Keratinocyte (primary cell): ENCODE measurements at places on chromosomes 4 and X. TPM values are rescaled to one million over a fixed set of nuclear protein-coding genes. Genes with fewer than 3 reads are reported as not detected.

DNA sequence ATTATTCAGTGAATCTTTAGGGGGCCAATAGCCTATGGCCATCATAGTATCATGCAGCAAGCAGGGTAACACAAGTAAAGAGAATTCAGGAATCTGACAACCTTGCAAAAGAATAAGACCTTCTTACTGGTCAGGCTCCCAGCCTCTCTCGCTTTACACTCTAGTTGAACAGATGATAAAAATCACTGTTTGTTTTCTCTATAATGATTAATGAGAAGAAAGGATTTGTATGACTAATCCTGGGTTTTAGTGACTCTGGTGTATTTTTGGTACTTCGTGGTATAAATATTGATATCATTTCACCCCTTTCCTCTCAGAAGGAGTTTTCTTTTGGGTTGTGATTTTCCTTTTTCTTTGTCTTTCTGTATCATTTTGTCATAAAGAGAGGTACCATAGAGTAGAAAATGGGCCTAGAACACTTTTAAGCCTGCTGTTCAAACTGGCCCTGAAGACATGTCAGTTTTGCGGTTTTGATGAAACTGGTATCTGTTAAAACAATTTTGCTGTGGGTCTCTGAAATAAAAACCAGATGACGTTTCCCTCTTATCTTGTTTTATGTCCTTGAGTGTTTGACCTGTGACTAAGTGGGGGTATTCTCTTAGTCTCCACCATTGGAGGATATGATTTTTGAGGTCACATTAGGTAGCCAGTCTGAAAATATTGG is 294.9 kb upstream of the TBX22 start:
- H3K27me3 ChIP-seq = no peaks in the 10 kb centered on the region
- DNase-seq = no peak
- no peak overlapping the region for H3K4me3 ChIP-seq
- no peaks in the 10 kb centered on the region for H3K4me1 ChIP-seq
- H3K27ac ChIP-seq = no peak overlapping the region
- H3K36me3 ChIP-seq = no peaks in the 10 kb centered on the region

DNA sequence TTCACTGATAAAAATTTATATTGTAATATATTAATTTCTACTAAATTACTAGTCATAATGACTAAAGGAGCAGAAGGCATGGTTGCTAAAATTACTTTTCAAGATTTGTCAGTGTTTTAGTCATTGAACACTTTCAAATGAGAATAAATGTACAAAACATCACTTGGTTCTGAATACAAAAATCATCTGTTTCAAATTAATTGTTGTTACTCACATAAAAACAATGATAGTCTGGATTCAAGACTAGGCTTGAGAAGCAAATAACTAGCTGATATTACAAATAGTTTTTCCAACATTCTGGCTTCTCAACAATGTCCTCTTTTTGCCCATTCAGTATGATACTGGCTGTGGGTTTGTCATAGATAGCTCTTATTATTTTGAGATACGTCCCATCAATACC is 112.5 kb downstream of the ANAPC10 start:
- H3K27me3 ChIP-seq = no peaks in the 10 kb centered on the region
- H3K4me1 ChIP-seq = no peaks in the 10 kb centered on the region
- no peaks in the 10 kb centered on the region for H3K36me3 ChIP-seq

The WDR45 gene
- 43.1 to 76.4 TPM (median 50.5 TPM) in 3 replicates for polyA plus RNA-seq

The GLRA3 gene
- polyA plus RNA-seq = not detected in 3 replicates

The VEGFC gene
- polyA plus RNA-seq = 7.6 to 46.0 TPM (median 19.4 TPM) in 3 replicates

The NEK1 gene
- 3.8 to 7.8 TPM (median 5.0 TPM) in 3 replicates for polyA plus RNA-seq

The SPANXC gene
- polyA plus RNA-seq = not detected in 3 replicates

- no peak overlapping the region for H3K4me3 ChIP-seq
- H3K4me1 ChIP-seq = no peaks in the 10 kb centered on the region
- no peaks in the 10 kb centered on the region for H3K36me3 ChIP-seq
- no peaks in the 10 kb centered on the region for H3K27me3 ChIP-seq
- no peak for DNase-seq
These were observed 18.5 kb downstream of the CC2D2A start for GRCh38 chr4:15488136-15488535.

The ERCC6L gene
- 0.52 to 4.1 TPM (median 3.4 TPM) in 3 replicates for polyA plus RNA-seq

- no peaks in the 10 kb centered on the region for H3K27me3 ChIP-seq
- no peak for DNase-seq
- no peak overlapping the region for H3K4me3 ChIP-seq
- H3K27ac ChIP-seq = no peak overlapping the region
- H3K36me3 ChIP-seq = no peaks in the 10 kb centered on the region
These were observed 16.5 kb downstream of the ENPP6 start for GRCh38 chr4:184201179-184201578.

The PAGE4 gene
- polyA plus RNA-seq = not detected in 3 replicates

- peaks cover 2% of the 10 kb centered on the region for H3K4me1 ChIP-seq
- peaks cover 3% of the 10 kb centered on the region for H3K36me3 ChIP-seq
- H3K27ac ChIP-seq = no peak overlapping the region
- H3K4me3 ChIP-seq = no peak overlapping the region
These were observed 51.6 kb downstream of the RPS3A start for GRCh38 chr4:151150821-151151580.

- no peaks in the 10 kb centered on the region for H3K4me1 ChIP-seq
- no peaks in the 10 kb centered on the region for H3K27me3 ChIP-seq
- H3K4me3 ChIP-seq = no peak overlapping the region
These were observed 531.4 kb upstream of the TECRL start for GRCh38 chr4:64940698-64941097.

DNA sequence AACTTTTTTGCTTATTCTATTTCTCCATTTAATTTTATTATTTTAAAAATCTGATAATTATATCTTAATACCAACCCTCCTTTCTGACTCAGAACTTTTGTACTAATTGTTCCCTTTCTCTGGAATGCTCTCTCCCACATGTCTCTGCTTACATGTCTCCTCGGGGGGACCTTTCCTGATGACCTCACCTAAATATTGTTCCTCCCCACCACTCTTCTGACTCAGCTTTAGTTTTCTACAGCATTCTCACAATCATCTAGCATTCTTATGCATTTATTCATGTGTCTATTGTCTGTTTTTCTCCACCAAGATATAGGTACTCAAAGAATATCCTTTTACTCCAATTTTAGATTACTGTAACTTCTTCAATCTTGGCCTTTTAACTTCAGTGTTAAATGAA is 128.7 kb downstream of the MSL3 start:
- DNase-seq = peak; percentile 70
- H3K4me3 ChIP-seq = no peak overlapping the region
- peak overlapping the region; percentile 75 for H3K27ac ChIP-seq
- H3K27me3 ChIP-seq = no peaks in the 10 kb centered on the region
- H3K36me3 ChIP-seq = no peaks in the 10 kb centered on the region
- peaks cover 32% of the 10 kb centered on the region for H3K4me1 ChIP-seq

The MGARP gene
- 0.58 to 0.99 TPM (median 0.94 TPM) in 3 replicates for polyA plus RNA-seq

DNA sequence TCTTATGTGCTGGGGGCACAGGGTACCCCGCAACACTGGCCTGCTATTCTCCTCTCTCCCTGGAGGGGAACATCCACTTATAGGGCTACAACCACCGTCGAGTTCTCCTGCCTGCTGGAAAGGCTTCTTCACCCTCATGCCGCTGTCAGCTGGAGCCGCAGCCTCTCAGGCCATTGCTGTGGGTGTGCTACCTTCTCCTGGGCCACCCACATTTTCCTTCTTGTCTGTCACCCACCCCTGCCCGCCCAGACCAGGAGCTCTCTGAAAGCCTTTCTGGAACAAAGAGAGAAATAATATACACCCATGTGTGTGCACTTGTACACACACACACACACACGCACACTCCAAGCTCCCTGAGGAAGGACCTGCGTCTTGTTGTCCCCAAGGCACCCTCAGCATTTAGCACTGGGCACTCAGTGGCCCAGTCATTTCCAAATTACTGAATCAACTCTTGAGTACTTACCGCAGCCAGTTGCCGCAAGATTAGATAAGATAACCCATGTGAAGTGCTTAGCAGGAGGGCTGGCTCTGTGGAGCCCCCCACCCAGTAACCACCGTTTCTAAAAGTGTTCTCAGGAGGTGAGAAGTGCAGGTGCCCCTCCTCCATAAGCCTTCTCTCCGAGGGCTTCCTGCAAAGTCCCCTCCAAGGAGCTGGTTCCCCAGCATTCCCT is 50.2 kb downstream of the CPZ start:
- no peak overlapping the region for H3K4me3 ChIP-seq
- no peak overlapping the region for H3K27ac ChIP-seq
- H3K36me3 ChIP-seq = no peaks in the 10 kb centered on the region
- no peak for DNase-seq
- H3K4me1 ChIP-seq = no peaks in the 10 kb centered on the region
- H3K27me3 ChIP-seq = no peaks in the 10 kb centered on the region

DNA sequence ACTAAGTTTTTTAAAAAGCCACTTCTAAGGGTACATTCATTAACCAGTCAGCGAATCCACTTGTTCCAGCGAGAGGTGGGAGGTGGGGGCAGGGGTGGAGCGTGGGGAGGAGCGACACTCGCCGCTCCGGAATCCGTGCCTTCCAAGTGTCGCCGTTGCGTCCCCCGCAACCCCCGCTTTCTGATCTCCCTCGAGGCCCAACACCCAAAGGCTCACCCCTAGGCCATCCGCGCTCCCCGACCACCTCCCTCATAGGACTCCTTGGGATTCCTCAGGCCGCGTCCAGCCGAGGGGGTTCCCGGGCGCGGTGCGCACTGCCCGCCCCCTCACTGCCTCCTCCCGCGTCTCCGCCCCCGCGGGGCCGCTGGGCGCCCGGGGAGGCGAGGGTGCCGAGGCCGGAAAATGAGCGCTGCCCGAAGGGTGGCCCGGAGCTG is 108.1 kb upstream of the STOX2 start:
- H3K4me3 ChIP-seq = peak overlapping the region; percentile 78
- DNase-seq = no peak
- peaks cover 10% of the 10 kb centered on the region for H3K27me3 ChIP-seq
- no peaks in the 10 kb centered on the region for H3K36me3 ChIP-seq
- H3K4me1 ChIP-seq = no peaks in the 10 kb centered on the region
- H3K27ac ChIP-seq = no peak overlapping the region

GRCh38 chr4:10204401-10205058 is 87.9 kb upstream of the WDR1 start:
- H3K27ac ChIP-seq = no peak overlapping the region
- H3K27me3 ChIP-seq = no peaks in the 10 kb centered on the region
- H3K4me3 ChIP-seq = no peak overlapping the region
- H3K36me3 ChIP-seq = no peaks in the 10 kb centered on the region
- H3K4me1 ChIP-seq = no peaks in the 10 kb centered on the region
- DNase-seq = no peak

GRCh38 chrX:5775846-5776430 is 452.7 kb downstream of the NLGN4X start:
- H3K27me3 ChIP-seq = no peaks in the 10 kb centered on the region
- H3K27ac ChIP-seq = no peak overlapping the region
- no peak overlapping the region for H3K4me3 ChIP-seq

GRCh38 chr4:15719506-15719905 is 16.6 kb downstream of the BST1 start:
- H3K4me3 ChIP-seq = no peak overlapping the region
- H3K27me3 ChIP-seq = no peaks in the 10 kb centered on the region
- no peak for DNase-seq
- H3K36me3 ChIP-seq = no peaks in the 10 kb centered on the region
- no peaks in the 10 kb centered on the region for H3K4me1 ChIP-seq
- no peak overlapping the region for H3K27ac ChIP-seq

- H3K4me1 ChIP-seq = peaks cover 15% of the 10 kb centered on the region
- no peak overlapping the region for H3K4me3 ChIP-seq
- no peaks in the 10 kb centered on the region for H3K27me3 ChIP-seq
- no peak overlapping the region for H3K27ac ChIP-seq
These were observed 3.7 kb downstream of the SRPX2 start for GRCh38 chrX:100647739-100648138.

- no peaks in the 10 kb centered on the region for H3K4me1 ChIP-seq
- no peak overlapping the region for H3K4me3 ChIP-seq
- no peak overlapping the region for H3K27ac ChIP-seq
- H3K36me3 ChIP-seq = no peaks in the 10 kb centered on the region
These were observed 106.2 kb upstream of the SMAD1 start for GRCh38 chr4:145375416-145375815.

DNA sequence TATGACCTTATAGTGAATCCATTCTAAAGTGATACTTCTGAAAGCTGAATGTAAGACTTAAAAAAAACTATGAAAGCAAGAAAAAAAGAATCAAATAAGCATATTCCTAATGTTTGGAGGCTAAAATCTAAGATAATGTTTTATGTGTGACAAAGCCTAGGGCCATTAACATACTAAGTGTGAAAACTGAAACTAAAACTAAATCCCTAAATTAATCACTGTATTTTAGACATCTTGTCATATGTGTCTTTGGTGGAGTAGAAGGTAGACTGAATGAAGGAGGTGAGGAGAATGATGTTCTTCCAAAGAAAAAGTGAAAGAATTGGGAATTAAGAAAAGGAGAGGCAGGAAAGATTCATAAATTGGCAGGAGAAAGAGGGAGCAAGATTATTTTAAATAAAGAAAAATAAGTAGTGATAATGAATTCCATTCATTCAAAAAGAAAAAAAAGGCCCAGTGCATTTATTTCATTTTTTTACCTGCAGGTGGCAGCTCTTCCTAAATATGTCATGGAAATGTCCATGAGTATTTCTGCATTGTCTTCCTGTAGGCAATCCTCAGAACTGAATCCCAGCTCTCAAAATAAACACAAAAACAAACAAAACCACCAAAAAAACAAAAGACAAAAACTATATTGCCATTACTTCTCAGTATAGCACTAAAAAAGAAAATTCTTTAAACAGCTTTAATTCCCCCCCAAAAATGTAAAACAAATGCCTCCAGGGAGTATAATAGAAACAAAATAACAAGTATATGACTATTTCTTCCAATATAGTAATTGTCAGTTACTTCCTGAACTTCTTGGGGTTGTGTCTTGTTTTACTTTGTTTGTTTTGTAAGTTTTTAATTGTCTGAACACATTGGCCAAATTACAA is 17.0 kb upstream of the AP1AR start:
- no peaks in the 10 kb centered on the region for H3K36me3 ChIP-seq
- no peaks in the 10 kb centered on the region for H3K4me1 ChIP-seq

DNA sequence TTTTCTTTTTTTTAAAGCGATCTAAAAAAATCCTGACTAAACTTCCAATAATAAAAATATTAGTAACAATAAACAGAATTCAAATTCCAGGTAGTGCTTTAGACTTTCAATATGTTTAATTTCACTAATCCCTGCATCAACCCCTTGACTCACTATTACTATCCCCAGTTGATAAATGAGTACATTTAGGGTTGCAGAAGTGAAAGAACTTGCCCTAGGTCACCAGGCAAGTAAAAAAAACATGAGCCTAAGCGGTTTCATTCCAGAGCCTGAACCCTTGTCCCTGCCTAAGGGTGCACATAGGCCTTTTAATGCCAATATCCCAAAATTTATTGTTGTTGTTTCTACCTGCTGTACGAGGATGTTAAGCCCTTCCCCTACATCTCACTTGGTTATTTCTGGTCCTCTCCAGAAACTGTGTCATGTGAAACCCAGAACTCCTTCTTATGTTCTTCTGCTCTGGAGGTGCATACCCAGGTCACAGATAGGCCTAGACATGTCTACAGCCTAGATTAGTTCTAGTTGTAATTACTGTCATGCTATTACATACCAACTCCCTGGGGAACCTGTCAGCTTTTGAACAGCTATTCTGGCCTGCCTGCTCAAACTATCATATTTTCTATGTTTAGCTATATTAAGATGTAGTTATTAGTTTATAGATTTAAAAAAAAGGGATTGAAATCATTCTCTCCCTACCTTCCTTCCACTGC is 244.5 kb upstream of the PITX2 start:
- no peaks in the 10 kb centered on the region for H3K27me3 ChIP-seq
- no peaks in the 10 kb centered on the region for H3K4me1 ChIP-seq

The BEX2 gene
- polyA plus RNA-seq = 4.5 to 6.5 TPM (median 5.9 TPM) in 3 replicates

The FGF5 gene
- polyA plus RNA-seq = 3.9 to 5.4 TPM (median 4.4 TPM) in 3 replicates
